ENCODE measurements at places on chromosomes 12 and 14. TPM values are rescaled to one million over a fixed set of nuclear protein-coding genes. Genes with fewer than 3 reads are reported as not detected.
A peak's percentile ranks its signal among the peaks of the same experiment; 100 is the strongest.

Gene PIGH
- total RNA-seq: 24.2 TPM

Gene ASIC1
- total RNA-seq: 6.4 TPM

Gene PPP1CC
- 242 TPM for total RNA-seq

Gene GPR137C
- 0.50 TPM for total RNA-seq

Gene DDX24
- 283 TPM for total RNA-seq

- DNase-seq: no peak
Measured at GRCh38 chr14:24080142-24080530, 8.8 kb downstream of the CPNE6 start.

DNA sequence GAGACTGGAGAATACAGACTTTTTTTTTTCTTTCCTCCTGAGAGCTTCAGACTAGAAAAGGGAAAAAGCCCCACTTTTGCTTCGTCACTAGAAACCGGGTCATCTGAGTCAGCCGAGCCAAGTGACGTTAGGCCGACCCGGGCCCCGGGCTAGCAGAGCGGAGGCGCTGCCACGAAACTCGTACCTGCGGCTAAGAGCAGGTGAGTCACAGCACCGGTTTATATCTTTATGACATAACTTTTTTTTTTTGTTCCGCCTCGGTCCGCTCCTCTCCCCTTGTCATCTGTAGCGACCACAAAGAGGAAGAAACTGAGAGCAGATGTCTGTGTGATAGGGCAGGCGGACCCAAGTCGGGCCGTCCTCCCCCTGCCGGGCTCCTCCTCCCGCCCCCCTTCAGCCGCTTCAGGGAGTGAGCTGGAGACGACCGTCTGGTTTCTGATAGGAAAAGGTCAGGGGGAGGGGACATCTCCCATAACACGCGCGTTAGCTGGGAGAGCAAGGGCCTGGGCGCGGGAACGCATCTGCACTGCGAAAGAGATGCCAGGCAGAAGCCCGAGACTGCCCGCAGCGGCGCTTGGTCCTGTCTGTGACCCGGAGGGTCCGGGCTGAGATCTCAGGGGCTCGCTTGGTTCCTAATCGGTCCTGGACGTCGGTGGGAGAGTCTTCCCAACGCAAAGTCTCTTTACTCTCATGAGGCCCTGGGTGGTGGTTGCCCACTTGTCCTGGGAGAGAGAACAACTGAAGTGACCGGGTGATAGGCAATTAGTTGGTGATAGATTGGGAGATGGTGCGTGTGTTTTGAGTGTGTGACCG lies 586 bp downstream of the TTC6 start:
- no peak for DNase-seq

- peak; percentile 68 for DNase-seq
Measured at GRCh38 chr12:64610660-64611340, 505 bp downstream of the RASSF3 start.

DNA sequence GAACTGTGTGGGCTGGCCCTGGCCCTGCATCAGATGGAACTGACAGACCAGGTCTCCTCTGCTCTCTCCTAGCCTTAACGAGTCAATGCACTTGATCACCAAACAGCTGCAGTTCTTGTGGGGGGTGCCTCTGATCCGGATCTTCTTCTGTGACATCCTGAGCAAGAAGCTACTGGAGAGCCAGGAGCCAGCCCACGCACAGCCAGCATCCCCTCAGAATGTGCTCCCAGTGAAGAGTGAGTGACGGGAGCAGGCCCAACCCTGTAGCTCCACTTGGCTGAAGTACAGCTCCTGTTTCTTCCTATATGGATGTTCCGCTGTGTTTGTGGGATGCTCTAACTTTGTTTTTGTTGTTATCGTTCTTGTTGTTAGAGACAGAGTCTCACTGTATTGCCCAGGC lies 23.9 kb downstream of the UBE3B start:
- no peak for DNase-seq

DNA sequence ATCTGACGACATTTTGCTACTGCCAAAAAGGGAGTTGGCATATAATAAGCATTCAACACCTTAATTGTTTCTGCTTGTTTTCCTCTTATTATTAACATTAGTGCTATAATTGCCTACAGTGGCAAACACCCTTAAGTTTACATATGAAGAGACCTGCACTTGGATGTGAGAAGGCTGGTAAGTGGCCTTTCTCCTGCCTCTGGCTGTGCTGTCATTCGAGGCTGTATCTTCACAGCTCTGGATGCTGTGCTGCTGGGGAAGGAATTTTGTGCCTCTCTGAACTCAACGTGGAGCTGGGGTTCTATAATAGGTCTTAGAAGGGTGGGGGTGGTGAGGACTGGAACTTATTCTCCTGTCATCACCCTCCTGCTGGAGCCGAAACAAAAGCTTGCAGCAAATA lies 385.9 kb downstream of the EMP1 start:
- no peak for DNase-seq

GRCh38 chr14:31990926-31991572 lies 86.1 kb upstream of the ARHGAP5 start:
- DNase-seq: no peak

GRCh38 chr14:56244138-56244789 lies 126.1 kb downstream of the PELI2 start:
- no peak for DNase-seq

GRCh38 chr14:70020352-70021170 lies 141.3 kb downstream of the SMOC1 start:
- no peak for DNase-seq

DNA sequence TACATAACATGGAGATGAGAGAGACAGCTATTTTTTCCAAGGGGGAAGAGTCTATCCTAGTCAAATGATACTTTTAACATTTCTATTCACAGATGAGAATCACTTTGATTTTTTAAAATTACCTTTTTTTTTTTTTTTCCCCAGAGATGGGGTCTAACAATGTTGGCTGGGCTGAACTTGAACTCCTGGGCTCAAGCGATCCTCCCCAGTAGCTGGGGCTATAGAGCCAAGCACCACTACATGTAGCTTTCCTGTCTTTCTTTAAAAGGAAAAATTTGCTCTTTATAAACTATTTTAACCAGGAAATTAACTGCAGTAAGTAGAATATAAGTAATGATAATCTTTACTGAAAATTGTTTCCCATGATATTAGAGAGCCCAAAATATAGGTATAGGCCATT lies 3.3 kb downstream of the PRICKLE1 start:
- DNase-seq: no peak

DNA sequence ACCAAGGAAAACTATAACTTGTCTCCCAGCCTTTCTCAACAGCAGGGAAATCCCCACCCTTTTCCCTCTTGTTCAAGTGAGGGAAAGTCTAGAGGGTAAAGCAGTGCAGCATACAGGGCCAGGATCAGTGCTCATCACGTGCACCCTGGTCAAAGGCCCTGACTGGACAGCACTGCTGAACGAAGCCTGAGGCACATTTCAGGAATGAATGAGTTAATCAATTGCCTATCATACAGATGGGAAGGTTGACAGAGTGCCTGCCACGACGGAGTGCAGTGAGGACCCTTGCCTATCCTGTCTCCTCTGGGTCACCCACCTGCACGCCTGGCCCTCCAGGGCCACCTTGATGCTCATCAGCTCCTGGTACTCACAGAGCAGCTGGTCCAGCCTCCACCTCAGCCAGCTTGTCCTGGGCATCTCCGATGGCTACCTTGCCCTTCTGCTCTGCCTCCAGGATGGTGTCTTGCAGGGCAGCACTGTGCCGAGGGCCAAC lies 11.7 kb upstream of the KRT73 start:
- DNase-seq: no peak

GRCh38 chr14:61482348-61483206 lies 161.2 kb downstream of the PRKCH start:
- DNase-seq: no peak

DNA sequence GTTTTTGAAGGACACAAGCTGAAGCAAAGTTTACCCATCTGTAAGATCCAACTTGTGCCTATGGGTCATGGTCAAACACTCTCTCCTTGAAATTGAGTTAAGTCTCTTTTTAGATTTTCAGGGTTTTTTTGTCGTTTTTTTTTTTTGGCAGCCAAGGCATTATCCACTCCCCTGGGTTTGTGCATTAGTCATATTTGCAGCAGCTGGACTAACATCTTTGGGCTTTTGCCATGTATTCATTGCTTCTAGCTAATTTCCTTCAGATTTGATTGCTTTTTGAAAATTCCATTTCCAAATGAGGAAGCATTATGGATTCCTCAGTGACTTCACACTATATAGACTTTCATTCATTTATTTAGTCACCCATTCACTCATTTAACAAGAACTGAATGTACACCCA lies 80.3 kb upstream of the SRRM4 start:
- no peak for DNase-seq

DNA sequence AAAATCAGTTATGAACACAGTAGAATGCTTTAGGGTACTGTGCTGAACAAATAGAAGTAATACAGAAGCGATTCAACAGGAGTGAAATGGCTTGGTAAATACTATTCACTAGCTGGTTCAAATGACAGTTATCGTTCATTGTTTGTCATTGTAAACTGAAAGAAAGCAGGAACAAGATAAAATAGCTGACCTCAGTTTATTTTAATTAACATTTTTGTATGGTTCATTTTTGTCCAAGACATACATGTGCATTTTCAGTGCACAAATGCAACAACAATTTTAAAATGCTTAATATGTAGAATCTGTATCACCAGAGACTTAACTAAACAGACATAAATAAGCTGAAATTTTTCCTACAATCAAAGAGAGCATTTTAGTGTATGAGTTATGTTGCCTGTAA lies 49.9 kb downstream of the ALX1 start:
- DNase-seq: no peak

DNA sequence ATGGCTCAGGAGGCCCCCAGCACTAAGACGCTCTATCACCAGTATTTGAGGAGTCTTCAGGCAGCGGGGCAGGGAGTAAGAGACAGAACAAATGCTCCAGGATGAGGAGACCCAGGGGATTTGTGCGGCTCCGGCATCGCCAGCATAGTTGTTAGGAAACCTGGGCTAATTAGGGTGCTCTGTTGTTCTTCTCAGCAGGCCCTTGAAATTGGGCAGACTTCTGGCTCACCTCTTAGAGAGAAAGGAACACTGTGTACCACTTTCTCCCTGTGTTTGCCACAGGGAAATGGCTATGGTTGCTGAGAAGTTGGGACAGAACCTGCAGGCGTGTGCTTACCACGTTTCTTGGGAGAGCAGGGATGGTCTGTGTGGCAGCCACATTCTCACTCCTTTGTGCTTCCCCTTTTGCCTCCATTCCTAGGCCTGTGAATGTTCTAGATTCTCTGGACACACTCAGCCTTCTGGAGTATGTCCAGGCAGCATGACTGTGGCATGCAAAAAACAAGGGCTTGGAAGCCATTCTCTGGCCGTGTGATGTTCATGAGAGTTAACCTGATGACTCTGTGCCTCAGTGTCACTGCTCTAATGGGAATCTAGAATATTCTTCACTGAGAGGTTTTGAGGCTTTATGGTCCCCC lies 109.0 kb downstream of the CHST11 start:
- no peak for DNase-seq

- DNase-seq: no peak
Measured at GRCh38 chr12:94689646-94690036, 39.3 kb upstream of the TMCC3 start.

DNA sequence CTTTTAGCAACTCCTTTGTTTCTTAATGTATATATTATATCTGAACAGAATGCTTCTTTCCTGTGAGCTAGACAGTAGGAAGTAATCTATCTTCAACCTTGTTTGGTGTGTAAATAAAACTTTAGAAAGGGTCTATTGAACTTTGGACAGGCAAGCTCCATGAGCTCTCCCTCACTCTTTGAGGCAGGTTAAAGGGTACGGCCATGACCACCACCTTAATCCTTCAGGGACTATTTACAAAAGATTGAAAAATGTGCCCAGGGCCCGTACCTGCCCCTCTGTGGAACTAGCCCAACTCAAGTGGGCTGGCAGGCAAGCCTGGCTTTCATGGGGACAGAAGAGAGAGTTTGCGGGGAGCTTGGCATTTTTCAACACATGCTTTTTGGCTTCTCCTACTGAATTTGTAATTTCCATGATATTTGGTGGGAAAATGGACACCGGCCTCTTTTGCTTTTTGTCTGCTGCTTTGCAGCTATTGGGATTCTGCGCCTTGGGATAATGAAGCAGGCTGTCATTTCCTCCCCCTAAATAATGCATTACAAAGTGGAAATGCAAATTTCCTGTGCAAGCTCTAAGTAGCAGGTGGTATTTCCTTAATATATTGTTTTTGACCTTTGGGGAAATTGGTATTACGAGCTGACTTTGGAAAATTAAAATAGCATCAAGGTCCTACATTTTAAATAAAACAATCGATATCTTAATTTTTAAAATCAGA lies 106.0 kb downstream of the HMGA2 start:
- DNase-seq: no peak

GRCh38 chr12:26828280-26829073 lies 4.5 kb downstream of the ITPR2 start:
- no peak for DNase-seq

Measured in CD8-positive, alpha-beta memory T cell (primary cell).